ELR (cell line): ENCODE measurements at places on chromosomes 16 and 17.

DNA sequence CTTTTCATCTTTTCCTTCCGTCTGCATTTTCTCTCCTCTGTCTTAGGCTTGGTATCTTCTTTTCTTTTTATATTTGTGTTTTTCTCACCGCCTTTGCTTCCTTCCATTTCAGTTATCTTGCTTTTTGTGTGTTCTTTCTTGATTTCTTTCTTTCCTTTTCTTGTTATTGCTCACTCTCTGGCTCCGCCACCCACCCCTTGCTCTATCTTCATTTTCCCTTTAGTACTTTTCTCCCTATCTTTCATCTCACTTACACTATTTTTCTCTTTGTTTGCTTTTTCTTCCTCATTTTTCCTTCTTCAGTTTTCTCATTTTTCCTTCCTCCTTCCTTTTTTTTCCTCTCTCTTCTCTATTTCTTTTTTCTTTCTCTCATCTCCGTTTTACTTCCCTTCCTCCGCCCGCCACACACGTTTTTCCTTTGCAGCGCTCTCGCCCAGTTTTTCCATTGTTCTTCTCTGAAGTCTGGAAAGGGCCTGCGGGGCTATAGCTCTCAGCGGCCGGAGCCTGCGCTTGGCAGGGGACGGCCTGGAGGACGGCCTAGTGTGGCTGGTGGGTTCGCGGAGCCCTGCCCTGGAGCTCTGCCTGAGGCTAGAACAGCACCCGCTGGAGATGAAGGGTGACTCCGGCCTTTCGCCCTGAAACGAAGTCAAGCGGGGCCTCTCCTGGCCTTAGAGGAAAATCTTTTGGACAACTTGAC is 5.2 kb upstream of the HOXB13 start:
- no peak for DNase-seq

DNA sequence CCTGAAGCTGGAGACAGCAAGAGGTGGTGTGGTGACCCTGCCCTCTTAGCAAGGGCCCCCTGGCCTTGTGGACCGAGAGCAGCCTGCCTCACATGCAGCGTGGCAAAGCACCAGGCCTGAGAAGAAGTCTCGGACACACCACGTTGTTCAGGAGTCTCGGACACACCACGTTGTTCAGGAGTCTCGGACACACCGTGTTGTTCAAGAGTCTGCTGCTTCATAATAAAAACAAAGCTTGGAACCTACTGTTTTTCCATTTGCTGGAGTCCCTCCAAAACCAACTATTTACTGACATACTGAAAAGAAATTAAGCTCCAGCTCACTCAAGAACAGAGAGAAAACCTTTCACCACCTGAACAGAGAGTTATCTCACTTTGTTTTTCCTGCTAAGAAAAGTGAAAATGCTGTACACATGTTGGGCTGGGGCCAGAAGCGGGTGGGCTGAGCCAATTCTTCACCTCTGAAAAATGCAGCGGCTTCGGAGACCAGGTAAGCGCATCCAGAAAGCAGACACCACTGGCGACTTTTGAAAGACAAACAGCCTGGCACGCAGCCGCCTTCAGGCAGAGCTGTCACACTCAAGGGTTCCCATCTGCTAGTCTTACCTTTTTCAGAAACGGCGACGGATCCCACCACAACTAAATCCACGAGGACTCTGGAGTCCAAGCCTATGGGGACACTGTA is 8.9 kb downstream of the MTHFSD start:
- DNase-seq, result no peak

GRCh38 chr16:48197294-48197693 is 41.5 kb upstream of the ABCC12 start:
- DNase-seq, result no peak

DNA sequence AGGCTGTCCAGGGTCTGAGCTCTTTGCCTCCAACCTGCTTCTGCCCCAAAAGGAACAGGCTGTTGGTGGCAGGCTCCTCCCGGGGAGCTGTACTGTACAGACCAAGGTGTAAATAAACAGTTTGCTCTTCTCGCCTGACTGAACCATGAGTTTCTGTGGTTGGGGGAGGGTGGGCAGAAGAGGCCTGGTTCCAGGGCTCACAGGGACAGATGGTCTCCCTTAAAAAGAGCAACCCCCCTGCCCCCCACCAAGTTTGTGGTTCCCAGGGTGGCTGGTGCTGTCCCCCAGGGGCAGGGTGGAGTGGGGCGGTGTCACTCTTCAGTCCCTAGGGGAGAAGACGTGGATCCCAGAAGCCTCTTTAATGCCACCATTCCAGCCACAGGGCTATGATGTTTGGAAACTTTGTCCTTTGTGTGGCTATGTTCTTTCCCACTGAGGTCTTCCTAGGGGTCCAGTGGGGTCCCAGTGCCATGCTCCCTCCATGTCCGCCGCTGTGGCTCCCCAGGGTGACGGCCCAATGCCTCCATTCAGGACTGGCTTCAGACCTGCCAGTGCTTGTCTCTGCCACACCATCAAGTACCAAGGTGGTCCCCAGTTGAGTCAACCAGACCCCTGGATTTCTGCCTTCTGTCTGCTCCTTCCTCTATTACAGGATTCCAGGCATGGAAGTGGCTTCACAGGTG is 146.7 kb downstream of the RAB11FIP4 start:
- DNase-seq, result no peak

DNA sequence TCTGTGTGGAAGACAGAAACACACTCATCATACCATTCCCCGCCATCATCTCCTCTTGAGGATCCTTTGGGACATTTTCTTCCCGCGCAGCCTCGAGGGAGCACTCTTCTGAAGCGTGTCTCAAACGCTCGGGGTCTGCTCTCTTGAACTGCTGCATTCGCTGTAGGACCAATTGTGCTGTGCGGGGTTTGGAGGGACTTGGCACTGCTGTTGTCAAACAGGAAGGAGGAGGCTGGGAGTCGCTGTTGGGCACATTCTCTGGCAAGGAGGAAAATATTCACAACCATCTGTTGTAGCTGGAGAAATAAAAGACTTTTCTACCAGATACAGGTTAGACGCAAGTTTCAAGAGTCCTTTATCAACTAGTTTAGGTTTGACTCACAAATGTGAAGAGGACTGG is 5.0 kb downstream of the SLX4 start:
- DNase-seq, result no peak
